ENCODE measurements at places on chromosomes 12 and 14.

GRCh38 chr14:89067293-89067972 is 243.0 kb downstream of the TTC8 start:
- no peak for DNase-seq

- no peak for DNase-seq
Measured at GRCh38 chr14:67908052-67908754, 88.6 kb downstream of the RAD51B start.

DNA sequence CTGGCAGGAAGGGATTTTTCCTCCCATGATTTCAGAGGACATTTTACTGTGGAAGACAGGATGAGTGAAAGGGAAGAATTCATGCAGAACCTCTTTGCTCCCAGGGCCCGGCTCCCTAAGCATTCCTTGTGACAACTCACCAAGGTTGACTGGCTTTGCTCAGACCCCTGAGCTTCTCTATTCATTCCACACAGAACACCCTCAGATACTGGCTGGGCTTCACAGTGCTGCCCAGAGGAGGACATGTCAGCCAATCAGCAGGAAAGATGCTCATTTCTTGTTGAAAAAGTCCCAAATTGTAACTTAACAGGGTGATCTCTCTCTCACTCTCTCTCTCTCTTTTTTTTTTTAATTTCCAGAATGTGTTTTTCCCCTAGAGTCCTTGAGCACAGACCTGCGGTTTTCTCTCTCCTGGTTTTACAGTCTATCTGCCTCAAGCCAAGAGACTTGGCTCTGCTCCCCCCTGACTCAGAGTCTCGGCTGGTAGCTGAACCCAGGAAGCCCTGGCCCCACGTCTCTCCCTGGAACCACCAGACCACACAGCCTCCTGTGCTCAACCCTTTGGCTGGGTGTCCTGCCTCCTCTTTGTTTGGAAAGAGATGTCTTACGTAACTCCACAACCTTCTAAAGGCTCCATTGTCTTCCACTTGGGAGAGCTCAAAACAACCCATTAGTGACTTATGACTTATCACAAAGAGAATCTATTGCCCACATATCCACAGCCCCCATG is 43.9 kb downstream of the SSPN start:
- no peak for DNase-seq

DNA sequence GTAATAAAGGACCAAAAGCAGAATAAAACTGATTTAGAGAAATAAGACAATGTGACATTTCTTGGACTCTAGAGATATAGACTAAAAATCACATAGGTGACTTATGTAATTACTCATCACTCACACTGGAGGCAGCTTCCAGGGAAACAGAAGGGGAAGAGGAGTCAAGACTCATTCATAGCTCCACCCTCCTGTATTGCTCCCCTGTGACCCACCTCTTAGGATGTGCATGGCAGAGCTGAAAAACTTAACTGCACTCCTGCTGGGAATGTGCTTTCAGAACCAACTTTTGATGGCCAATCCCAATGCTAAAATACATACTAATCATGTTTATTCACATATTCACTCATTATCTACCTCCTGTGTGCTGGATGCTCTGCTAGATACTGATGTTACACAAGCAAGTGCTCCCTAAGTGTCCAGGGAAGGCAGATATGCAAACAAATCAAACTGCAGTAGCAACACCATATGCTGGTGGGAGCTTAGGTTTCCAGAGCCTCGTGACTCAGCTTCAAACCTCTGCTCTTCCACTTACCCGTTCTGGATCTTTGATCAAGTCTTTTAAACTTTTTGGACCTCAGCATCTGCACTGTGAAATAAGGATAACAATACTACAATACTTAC is 316.1 kb downstream of the GALC start:
- peak; percentile 55 for DNase-seq

- no peak for DNase-seq
Measured at GRCh38 chr14:96130854-96131253, 73.8 kb upstream of the BDKRB2 start.

DNA sequence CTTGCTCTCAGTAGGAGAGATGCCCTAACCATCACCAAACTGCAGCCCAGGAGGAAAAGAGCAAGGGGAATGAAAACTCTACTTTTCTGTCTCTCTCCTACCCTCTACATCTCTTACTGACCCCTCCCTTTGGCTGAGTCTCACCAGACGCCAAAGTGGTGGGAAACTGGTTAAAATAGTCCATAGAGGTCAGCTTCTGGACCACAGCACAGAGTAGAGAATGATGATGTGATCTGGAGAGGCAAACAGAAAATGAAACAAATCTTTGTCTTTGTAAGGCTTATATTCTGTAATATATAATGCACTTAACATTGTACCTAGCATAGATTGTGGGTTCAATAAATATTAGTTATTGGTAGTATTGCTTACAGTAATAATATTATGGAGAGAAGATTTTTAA is 81.0 kb upstream of the GARIN2 start:
- DNase-seq: no peak

GRCh38 chr14:61551384-61551783 is 143.9 kb upstream of the HIF1A start:
- no peak for DNase-seq

DNA sequence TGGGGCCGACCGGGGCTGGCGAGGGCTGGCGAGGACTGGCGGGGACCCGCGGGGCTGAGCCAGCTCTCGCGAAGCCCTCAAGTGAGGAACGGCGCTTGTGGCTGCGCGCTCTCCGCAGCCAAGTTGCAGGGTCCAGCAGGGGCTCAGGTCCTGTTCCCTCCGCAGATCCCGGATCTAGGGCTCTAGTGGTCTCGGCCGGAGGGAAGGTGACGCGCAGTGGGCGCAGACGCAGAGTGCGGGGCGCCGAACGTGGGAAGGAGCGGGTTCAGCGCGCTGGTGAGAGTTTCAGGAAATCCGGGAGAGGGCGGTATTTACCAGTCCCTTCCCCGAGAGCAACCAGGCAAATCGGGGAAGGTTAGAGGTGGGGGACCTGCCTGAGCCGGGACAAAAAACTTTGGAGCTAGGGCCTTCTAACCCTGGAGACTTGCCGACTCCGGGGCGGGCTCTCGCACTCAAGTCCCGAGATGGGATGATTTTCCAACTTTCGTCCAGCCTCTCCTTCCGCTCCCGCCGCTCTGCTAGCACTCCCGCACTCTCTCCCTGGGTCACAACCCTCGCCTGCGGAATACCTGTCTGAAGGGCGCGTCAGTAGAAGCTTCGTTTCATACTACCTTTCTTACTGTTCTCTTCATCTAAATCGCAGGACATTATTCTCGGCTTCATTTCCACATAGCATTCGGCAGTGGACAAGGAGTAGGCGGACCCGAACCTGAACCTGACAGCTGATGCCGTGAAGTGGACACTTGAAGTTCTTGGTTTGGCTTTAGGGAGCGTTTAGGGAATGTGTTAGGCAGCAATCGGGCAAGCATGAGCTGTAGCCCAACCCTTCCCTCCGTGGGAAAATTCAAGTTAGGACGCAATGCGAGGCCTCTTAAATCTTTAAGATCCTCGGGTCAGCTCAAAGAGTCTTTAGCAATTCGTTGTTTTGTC is 13.6 kb upstream of the PAX9 start:
- DNase-seq: peak; percentile 94

DNA sequence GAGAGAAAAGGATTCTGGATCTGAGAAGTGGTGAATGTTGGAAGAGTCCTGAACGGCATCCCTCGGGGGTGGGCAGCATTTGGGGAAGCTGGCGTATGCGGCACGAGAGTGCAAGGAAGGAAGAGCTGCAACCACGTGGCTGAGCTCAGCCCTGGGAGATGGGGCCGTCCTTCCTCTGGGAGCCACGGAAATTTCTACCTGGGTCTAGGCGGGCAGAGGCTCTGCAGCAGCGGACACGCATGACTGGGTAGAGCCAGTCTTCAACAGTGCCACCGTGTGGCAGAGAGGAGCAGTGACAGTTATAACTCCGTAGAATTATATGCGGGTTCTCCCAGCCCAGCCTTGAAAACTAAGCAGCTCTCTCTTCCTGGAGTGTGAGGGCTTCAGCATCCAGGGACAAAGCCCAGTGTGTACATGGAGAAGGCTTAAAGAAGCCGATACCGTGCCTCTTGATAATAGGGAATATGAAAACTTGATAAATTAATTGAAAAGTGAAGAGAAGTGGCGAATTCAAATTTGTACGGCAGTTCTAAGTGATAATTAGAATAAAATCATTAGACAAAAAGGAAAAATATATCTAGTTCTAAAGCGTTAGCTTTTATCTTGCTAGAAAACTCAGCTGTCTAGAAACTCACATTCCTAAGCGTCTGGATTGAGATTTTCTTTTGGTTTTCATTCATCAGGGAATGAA is 82.9 kb upstream of the STXBP6 start:
- DNase-seq: peak; percentile 88

DNA sequence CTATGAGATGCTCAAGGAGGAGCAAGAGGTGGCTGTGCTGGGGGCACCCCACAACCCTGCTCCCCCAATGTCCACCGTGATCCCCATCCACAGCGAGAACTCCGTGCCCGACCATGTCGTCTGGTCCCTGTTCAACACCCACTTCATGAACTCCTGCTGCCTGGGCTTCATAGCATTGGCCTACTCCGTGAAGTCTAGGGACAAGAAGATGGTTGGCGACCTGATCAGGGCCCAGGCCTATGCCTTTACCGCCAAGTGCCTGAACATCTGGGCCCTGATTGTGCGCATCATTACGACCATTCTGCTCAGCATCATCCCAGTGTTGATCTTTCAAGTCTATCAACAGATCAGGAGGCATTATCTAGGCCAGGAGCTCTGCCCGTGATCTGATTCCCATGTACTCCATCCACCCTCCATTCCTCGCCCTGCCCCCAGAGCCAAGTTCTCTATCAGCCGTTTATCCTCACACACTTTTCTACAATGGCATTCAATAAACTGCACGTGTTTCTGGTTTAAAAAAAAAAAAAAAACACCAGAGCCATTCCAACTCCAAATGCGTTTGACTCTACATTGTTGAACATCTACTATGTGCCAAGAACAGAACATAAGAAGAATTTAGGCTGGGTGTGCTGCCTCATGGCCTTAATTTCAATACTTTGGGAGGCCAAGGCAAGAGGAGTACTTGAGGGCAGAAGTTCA is 17.5 kb downstream of the ATXN2 start:
- DNase-seq: no peak

GRCh38 chr12:26370098-26370497 is 174.7 kb downstream of the SSPN start:
- DNase-seq: peak; percentile 2

GRCh38 chr14:35043046-35043445 is 3.0 kb upstream of the FAM177A1 start:
- DNase-seq: no peak
